ENCODE measurements at places on chromosomes 11 and 22. TPM values are rescaled to one million over a fixed set of nuclear protein-coding genes. Genes with fewer than 3 reads are reported as not detected.

- no peak for DNase-seq
Observed at GRCh38 chr22:46356496-46357480, 21.3 kb downstream of the TRMU start.

DNA sequence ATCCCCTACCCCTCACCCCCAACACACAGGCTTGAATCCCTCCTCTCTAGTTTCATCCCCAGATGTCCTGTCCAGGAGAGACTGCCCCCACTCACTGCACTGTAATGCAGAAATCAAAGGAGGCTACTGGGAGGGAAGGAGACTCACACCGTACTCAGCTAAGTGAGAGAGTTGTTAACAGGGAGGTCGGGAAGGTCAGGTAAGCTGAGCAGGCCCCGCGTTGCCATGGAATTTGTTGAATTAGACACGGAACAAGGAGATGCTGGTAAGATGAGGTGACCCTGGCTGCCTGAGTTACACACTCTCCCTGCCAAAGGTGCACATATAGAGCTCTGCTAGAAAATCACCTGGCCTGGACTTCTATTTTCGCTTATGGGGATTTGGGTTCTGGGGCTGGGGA, 197.9 kb downstream of the NXPE2 start:
- no peak for DNase-seq

DNA sequence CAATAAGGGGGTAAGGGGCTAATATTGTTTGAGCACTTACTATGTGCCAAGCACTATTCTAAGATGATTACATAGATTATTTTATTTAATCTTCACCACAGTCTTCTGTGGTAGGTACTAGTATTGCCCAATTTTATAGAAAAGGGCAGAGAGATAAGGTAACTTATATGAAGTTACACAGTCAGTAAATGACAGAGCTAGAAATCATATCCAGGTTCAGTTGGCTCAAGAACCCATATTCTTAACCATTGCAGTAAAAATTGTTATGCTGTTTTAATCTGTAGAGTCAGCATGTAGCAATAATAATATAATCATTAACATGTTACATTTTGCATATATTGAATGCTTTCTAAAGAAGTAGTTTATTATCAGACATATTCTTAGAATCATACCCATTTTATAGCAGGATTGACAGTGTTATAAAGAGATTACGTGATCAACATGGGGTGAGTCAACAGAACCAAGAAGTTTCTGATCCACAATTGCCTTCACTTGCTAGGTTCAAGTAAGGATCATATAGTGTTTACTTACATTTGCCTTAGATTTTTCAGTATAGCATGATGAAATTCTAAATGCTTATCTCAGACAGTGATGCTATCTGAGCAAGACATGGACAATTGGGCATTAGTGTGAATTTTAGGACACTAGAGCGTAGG, 46.4 kb downstream of the CSTPP1 start:
- no peak for DNase-seq

GRCh38 chr11:14852571-14853177, 39.4 kb downstream of the CYP2R1 start:
- no peak for DNase-seq

DNA sequence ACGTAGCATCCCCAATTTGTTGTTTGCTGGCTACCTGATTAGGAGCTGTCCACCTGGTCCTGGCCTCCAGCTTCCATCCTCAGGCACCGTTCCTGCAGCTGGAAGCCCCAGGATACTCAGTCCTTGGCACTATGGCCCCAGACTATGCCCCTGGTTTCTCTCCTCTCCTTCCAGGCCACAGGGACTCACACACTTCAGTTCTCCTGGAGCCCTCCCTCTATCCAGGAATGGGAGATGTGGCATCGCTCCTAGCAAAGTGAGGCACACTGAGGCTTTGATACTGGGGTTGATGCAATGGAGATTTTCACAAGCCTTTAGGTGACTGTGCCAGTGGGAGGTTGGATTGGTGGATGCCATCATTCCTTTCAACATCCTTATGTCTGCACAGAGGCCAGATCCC, 142.8 kb upstream of the B3GAT1 start:
- DNase-seq, result no peak

DNA sequence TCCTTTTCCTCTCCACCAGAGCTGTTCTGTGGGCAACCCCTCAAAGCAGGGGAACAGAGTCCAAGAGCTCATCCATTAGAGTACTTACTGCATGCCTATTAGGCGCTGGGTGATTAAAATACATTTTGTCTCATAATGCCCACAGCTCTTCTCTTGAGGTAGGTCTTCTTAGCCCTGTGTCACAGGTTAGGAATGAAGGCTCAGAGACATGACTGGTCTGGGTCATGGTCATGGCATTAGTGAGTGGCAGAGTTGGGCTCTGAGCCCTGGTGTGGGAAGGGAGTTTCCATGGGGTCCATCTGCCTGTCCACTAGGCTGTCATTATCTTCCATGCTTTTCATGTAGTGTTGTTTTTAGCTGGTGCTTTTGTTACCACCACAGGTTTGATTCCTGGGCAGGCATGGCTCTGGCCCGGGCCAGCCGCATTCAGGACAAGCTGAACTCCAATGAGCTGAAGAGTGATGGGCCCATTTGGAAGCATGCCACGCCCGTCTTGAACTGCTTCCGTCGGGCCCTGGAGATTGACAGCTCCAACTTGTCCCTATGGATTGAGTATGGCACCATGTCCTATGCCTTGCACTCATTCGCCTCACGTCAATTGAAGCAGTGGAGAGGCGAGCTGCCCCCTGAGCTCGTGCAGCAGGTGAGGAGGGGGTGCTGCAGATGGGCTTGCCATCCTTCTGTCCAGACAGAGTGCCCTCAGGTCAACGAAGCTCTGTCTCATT, 76.1 kb downstream of the CABIN1 start:
- DNase-seq, result no peak

- no peak for DNase-seq
Observed at GRCh38 chr11:125916683-125917347, 12.5 kb downstream of the DDX25 start.

DNA sequence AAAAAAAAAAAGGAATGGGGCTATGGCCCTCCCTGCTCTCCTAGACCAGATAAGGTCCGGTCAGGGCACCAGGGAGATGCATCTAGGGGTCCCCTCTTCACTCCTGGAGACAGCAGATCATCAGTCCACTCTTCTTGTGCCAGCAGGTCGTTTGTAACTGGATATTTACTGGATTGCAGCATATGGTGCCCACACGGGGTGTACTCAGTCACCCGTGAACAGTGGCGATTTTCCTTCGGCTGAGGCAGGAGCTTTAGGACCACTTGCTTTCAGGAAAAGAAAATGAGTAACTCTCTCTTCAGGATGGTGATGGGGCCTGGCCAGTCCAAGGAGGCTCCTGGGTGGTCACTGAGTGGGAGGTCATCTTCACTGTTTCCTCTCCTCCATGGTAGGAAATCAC, 38.3 kb upstream of the RAB1B start:
- no peak for DNase-seq

GRCh38 chr22:39685336-39686177, 115.0 kb downstream of the CACNA1I start:
- DNase-seq, result no peak

DNA sequence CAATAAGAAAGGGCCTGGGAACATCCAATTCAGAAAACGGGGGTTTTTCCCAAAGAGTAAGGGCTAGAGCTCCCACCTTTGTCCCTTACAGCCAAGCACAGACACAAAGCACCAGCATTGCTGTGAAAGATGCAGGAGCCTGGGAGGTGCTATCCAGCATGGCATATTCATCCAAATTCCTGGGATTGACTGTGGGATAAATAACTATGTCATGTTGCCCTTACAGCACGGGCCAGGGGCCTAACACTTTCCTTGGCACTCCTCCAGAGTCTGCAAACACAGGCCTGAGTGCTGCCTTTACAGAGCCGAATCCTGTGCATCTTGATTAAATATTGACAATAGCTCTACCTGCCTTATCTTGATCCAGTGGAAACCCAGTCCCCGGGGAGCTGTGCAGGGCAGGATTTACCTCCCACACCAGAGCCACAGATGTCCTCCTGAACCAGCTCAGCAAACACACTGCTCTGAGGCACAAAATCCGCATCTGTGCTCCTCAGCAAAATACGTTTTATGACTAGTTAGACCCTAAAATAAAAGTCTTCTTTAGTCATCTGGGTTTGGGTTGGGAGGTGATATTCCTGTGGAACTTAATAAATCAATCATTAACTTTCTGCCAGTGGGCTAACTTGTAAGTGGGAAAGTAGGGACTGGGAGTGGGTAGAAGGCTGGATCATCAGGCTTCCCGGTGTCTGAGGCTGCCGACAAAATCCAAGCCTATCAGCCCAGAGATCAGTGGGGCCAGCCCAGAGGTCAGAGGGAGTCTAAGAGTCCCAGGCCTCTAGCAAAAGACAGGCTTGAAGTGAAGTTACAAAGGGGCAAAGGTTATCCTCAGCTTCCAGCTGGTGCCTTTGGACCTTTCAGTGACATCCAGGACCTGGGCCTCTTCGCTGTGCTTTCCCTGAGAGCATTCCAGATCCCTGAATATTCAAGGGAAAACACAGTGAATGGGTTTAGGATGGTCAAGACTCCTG, 36.5 kb downstream of the POU2AF3 start:
- DNase-seq, result no peak

- DNase-seq, result no peak
Observed at GRCh38 chr11:12270215-12270797, 107.1 kb upstream of the PARVA start.

GRCh38 chr11:119371778-119372182, 9.7 kb downstream of the USP2 start:
- no peak for DNase-seq

- no peak for DNase-seq
Observed at GRCh38 chr22:43200031-43200430, 13.1 kb upstream of the TTLL12 start.

- DNase-seq, result no peak
Observed at GRCh38 chr11:3796346-3796745, 1.0 kb downstream of the NUP98 start.

DNA sequence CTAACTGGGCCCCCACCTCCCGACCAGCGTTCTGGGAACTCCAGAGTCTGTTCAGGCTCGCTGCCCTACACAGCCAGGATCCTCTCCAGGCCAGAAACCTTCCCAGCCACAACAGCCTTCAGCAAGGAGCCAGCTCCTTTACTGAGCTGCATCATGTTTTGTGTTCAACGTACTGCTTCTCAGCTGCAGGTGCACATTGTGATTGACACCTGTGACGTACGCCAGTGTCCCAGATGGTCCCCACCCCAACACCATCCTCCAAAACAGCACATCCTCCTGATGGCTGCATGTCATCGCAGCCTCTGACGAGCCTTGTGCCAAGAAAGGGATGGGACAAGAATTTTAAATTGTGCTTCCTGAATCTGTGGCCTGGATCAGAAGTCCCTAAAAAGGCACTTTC, 117.5 kb downstream of the SPATA19 start:
- no peak for DNase-seq

DNA sequence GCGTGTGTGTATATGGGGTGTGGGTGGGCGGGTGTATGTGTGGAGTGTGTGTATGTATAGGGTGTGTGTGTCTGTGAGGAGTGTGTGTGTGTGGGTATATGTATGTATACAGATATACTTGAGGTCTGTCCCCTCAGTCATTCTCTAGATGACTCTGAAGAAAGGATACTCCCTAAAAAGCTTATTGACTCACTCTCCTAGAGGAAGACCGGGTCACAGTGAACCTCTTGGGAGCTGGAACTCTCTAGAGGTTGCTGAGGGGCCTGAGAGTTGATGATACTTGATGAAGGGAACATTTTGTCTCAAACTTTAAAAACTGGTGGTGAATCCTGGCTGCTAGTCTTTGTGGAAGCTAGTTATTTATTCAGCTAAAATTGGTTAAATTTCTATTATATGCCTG, 15.1 kb downstream of the STX3 start:
- no peak for DNase-seq

GRCh38 chr11:95076416-95076815, 9.7 kb downstream of the SRSF8 start:
- no peak for DNase-seq

DNA sequence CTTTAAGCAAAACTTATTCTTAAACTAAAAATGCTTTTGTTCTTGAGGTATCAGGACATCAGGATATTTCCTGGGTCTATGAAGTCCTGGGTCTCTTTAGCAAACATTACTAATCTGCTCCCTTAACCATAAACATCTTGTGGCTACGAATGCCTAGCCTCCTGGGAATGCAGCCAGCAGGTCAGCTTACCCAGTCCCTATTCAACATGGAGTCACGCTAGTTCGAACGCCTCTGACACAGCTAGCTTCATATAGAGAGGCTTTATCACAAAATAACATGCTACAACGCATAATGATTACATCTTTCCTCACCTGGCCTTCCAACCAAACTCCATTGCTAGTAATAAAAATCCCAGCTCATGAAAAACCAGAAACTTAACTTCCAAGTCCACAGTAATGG, 17.5 kb upstream of the FIBIN start:
- no peak for DNase-seq

DNA sequence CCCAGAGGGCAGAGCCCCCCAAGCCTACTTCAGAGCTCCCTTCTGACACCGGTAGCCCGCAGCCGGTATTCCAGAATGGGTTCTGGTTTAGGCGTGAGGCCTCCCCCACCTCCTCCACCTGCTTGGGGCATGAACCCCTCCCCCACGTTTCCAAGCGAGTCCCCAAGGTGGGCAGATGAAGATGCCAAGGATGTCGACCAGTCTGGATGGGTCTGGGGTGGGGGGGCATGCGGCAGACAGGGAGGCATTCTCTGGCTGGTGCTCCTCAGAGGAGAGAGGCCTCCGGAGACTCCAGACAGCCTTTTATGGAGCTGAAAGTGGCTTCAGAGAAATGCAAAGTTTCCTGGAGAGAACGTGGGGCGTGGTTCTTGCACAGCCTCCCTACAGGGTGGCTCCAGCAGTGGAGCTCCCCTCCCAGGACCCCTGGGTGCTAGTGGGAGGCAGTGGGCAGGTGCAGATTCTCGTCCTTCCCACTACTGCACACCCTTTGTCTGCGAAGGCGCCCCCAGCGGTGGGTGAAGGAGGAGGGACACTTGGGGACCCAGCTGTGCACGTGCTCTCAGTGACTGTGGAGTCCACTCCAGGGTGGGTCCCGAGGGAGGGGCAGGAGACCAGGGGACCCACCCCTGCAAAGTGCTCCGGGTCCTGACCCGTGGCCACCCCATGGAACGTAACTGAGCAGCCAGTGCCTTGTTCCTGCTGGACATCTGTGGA, 4.2 kb downstream of the CCND1 start:
- no peak for DNase-seq

GRCh38 chr11:8913961-8914660, 3.1 kb downstream of the AKIP1 start:
- DNase-seq, result no peak

GRCh38 chr11:68093565-68093964, 27.6 kb downstream of the CHKA start:
- no peak for DNase-seq

GRCh38 chr11:63573881-63574855, 11.0 kb upstream of the PLAAT2 start:
- DNase-seq, result peak; percentile 72

- DNase-seq, result peak; percentile 67
Observed at GRCh38 chr11:69000831-69001242, 12.2 kb downstream of the MRGPRF start.

- DNase-seq, result no peak
Observed at GRCh38 chr11:61895046-61895717, 3.8 kb upstream of the FADS3 start.

GRCh38 chr22:48696371-48696770, 1131.3 kb downstream of the BRD1 start:
- DNase-seq, result no peak

CARD16 gene
- not detected for polyA plus RNA-seq

CENATAC gene
- 9.3 TPM for polyA plus RNA-seq

TRIM5 gene
- 14.8 TPM for polyA plus RNA-seq

CRY2 gene
- polyA plus RNA-seq, result 30.3 TPM

CD6 gene
- 2.1 TPM for polyA plus RNA-seq

PRR33 gene
- polyA plus RNA-seq, result 2.1 TPM

BDNF gene
- 1.2 TPM for polyA plus RNA-seq

SLC22A8 gene
- not detected for polyA plus RNA-seq

KRTAP5-2 gene
- not detected for polyA plus RNA-seq

TMEM45B gene
- polyA plus RNA-seq, result not detected

POU2AF3 gene
- 4.9 TPM for polyA plus RNA-seq

TRIM51 gene
- polyA plus RNA-seq, result not detected

MGAT3 gene
- not detected for polyA plus RNA-seq

Data from muscle of arm (tissue), 14 donors.